OCI-LY7 (cell line): ENCODE measurements at places on chromosomes 16 and 17.

- no peak for DNase-seq
These were observed 3.3 kb downstream of the SRCIN1 start for GRCh38 chr17:38602453-38602852.

DNA sequence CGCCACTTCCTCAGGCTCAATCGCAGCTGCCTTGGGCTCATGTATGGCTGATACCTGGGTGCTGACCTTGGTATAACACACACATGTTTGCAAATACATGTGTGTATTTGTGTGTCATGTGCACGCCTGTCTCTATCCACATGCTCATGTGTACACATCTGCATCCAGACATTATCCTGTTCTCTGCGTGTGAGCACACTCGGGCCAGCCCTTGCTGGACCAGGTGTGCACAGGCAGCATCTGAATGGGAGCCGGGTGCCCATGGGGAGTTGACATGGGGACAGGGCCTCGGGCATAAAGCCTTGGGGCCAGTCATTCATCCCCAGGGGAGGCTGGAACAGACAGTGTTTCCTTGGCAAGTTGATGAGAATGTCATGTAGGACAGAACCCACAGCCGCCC is 29.1 kb upstream of the CRHR1 start:
- no peak for DNase-seq

GRCh38 chr17:68035131-68035522 is 408 bp upstream of the KPNA2 start:
- DNase-seq = peak; percentile 98

GRCh38 chr17:77726549-77727006 is 231.9 kb upstream of the TNRC6C start:
- DNase-seq = no peak

DNA sequence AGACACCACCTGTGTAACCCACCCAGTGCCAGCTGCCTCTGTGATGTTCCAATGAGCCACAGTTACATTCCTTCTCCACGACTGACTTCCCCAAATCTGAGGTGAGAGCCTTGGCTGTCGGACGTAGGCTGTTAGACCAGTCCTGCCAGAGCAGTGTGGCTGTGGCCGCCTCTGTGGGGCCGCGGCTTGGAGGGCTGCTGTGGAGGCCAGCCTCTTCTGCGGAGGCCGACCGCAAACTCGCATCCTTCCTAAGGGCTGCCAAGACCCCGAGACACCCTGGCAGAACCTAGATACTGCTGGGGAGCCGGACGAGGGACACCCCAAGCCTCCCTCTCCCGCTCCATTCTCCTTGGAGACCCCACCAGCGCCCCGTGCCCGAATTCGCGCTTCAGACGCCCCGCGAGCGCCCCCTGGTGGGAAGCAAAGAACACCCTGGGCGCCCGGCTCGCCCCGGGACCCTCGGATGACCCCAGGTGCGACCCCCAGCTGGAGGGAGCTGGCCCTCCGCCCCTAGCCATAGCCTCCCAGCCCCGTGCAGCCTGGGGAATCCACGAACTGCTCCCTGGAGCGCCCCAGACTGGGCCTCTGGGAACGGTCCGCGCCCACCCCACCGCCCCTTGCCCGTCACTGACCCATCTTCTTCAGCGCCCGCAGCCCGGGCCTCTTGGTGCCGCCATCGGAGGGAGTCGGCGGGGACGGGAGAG is 547 bp downstream of the PLCD3 start:
- DNase-seq = peak; percentile 63

DNA sequence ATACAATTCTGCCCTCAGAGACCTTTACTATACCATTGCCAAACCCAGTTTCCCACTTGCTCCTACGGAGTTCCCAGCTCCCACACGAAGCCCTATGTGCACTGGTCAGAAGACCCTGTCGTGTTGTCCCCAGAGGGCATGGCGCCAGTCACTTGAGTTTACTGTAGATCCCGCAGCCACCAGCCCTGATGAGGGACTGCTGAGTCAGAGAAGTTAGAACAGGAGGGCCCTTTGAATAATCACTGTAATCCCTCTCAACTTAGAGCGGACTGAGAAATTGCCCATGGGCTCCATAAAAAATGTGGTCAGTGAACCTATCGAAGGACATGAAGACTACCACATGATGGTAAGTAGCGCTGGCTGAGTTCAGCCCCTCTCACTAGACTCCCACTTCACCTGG is 9.2 kb downstream of the UBFD1 start:
- DNase-seq = no peak

DNA sequence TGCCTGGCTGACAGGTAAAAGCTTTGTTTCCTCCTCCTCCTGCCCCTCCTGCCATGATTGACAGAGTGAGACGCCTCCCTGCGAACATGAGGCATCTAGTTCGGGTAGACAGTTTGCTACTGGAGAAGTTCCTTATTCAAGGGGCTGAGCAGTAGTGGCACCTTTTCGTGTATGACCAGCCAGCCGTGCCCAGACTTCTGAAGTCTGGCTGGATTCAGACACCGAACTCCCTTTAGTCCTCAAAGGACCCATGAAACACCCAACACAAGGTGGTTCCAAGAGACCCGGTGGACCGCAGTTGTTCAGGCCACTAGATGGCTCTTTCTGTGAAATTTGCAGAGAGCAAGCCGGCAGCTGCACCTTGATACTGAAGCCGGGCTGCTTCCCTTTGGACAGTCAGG is 192.8 kb downstream of the XYLT1 start:
- peak; percentile 74 for DNase-seq

- DNase-seq = peak; percentile 84
These were observed at the start of gene UNKL for GRCh38 chr16:1414532-1415260. Gene UNKL, minus strand, starts transcription at chr16:1414704. Its CDS starts 13 bp downstream, at chr16:1414691.
